Hematopoietic multipotent progenitor cell treated with erythropoietin and hydrocortisone succinate and interleukin-3 and kit ligand, for 8 days (in vitro differentiated cells): ENCODE measurements at places on chromosomes 16 and 17.

DNA sequence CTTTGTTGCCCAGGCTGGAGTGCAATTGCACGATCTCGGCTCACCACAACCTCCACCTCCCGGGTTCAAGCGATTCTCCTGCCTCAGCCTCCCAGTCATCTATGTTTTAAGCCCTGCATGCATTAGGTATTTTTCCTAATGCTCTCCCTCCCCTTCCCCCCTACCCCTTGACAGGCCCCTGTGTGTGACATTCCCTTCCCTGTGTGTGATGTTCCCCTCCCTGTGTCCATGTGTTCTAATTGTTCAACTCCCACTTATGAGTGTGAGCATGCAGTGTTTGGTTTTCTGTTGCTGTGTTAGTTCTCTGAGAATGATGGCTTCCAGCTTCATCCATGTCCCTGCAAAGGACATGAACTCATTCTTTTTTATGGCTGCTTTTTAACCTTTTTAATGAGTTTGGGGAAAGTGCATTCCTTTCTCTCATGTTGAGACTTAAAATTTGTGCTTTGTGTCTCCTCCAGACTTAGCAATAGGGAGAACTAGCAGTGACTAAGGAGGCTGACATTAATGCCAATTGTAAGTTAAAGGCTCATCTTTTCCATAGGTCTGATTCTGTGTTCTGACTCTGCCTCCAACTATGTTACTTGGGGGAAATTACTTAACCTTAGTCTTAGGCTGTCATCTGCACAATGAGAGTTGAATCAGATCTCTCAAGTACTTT, 17.7 kb upstream of the PHAF1 start:
- DNase-seq = no peak

GRCh38 chr17:57735230-57735629, 9.9 kb downstream of the CCDC182 start:
- no peak for DNase-seq

GRCh38 chr17:17763734-17764133, 73.1 kb downstream of the SREBF1 start:
- DNase-seq = no peak

DNA sequence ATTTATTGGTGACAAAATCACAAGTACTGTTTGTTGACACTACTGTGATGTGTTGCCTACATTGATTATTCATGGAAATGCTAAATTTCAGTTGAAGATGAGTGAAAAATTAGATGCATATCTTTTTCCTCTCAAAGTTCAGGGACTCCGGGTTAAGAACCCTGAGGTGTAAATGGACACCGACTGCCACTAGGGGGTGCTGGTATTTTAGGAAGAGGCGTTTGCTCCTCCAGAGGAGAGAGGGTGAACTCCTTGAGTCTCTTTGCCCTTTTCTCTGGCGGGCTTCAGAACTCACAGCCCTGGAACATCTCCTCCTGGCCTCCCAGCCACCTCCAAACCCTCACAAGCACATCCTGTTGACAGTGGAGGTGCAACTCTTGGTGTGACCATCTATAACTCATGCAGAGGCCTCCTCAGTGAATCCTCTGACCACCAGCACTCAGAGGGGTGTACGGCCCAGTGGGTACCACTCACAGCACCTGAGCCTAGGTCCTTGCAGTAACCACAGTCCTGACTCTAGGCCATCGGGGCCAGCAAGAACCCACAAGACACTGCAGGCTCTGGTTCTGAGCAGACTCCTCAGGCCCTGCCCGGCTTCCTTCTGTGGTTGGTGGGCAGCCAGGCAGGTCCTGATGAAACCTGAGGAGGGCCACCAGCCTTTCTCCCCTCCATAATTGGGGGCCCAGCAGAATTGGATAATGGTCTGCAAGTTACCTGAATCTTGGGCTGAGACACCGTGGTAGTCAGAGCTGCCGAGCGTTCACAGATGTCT, 26.2 kb upstream of the PIK3R5 start:
- peak; percentile 74 for DNase-seq

- DNase-seq = no peak
Measured at GRCh38 chr16:72932677-72933335, 115.1 kb downstream of the ZFHX3 start.

GRCh38 chr17:39000021-39000601, 32.9 kb upstream of the FBXO47 start:
- no peak for DNase-seq

DNA sequence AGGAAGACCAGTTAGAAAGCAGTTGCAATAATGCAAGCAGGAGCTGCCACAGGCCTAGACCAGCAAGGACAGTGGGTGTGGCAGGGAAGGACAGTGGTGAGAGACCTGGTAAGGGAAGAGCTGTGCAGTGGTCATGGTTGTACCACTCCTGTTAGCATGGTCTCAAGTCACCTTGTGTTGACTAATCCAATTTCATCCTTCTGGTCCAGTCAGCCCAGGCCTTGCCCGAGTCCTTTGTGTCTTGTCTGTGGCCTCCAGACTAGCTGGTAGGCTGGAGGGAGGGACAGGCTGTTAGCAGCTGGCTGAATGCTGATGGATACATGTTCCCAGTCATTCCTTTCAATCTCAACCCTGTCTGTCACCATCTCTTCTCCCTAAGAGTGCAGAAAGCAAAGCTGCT, 54.1 kb upstream of the BRD7 start:
- no peak for DNase-seq

- DNase-seq = no peak
Measured at GRCh38 chr16:56212144-56212543, 20.9 kb downstream of the GNAO1 start.

GRCh38 chr16:48352648-48353390, 32.4 kb downstream of the SIAH1 start:
- DNase-seq = no peak

DNA sequence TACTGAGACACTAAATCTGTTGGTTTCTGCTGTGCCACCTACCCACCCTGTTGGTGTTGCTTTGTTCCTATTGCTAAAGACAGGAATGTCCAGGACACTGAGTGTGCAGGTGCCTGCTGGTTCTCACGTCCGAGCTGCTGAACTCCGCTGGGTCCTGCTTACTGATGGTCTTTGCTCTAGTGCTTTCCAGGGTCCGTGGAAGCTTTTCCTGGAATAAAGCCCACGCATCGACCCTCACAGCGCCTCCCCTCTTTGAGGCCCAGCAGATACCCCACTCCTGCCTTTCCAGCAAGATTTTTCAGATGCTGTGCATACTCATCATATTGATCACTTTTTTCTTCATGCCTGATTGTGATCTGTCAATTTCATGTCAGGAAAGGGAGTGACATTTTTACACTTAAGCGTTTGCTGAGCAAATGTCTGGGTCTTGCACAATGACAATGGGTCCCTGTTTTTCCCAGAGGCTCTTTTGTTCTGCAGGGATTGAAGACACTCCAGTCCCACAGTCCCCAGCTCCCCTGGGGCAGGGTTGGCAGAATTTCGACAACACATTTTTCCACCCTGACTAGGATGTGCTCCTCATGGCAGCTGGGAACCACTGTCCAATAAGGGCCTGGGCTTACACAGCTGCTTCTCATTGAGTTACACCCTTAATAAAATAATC, 14.6 kb downstream of the STH start:
- no peak for DNase-seq

DNA sequence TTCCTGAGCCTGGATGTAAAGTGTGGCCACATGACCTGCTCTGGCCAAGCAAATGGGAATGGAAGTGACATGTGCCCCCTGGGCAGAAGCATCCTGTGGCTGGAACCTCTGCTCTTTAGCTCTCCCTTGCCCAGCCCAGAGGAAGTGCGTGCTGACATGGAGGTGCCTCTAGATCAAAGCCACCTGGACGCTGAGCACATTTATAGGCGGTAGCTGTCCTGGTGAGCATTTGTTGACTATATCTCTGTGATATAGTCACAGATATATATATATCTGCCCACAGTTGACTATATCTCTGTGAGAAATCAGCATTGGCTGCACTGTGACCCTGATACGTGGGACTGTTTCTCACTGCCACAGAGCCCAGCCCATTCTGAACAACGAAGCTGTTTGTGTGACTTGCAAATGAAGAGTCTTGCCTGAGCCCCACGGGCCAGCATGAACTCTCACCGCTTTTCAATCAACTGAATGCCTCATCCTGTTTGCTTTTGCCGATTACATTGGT, 118.8 kb downstream of the C16orf95 start:
- DNase-seq = no peak

DNA sequence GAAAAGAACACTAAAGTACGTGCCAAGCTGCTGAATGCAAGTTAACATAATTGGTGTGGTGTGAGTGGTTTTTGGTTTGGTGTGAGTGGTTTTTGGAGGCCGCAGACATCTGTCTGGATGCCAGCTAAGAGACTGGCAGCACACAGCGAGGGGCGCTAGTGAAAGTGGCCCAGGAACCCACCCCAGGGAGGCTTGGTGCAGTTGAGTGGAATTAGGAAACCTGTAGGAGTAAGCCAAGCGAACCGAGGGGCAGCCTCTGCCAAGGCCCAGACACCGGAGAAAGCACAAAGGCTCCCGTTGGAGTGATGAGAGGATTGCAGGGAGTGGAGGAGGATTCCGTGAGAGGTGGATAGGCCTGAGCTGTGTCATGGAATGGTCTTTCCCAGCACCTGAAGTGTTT, 24.6 kb upstream of the SLC5A11 start:
- DNase-seq = no peak

GRCh38 chr17:58694826-58695225, 2.4 kb downstream of the RAD51C start:
- no peak for DNase-seq

DNA sequence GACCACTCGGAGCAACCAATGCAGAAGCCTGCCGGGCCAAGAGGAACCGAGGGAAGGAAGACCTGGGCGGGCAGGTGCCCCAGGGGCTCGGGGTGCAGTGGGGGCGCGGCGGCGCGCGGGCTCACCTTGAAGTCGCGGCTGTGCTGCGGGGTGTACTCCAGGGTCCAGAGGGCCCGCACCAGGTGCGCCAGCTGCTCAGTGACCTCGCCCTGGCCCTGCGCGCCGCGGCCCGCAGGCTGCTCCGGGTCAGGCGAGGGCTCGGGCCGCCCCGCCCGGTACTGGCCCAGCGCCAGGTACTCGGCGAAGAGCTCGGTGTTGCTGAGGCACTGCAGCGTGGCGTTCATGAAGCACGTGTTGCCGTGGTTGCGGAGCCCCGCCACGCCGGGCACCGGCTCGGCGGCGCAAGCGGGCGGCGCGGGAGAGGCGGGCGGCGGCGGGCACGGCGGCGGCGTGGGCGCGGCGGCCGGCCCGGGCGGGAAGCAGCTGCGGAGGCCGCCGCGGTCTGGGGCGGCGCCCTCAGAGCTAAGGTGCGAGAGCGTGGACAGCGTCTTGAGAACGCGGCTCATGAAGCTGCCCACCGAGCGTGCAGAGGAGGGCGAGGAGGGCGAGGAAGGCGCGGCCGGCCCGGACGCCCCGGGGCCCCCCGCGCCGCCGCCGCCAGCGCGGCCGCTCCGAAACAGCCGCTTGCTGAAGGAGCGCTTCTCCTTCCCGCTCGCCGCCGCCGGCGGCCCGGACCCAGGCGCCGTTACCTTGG, 562 bp downstream of the USP31 start:
- DNase-seq = peak; percentile 70

DNA sequence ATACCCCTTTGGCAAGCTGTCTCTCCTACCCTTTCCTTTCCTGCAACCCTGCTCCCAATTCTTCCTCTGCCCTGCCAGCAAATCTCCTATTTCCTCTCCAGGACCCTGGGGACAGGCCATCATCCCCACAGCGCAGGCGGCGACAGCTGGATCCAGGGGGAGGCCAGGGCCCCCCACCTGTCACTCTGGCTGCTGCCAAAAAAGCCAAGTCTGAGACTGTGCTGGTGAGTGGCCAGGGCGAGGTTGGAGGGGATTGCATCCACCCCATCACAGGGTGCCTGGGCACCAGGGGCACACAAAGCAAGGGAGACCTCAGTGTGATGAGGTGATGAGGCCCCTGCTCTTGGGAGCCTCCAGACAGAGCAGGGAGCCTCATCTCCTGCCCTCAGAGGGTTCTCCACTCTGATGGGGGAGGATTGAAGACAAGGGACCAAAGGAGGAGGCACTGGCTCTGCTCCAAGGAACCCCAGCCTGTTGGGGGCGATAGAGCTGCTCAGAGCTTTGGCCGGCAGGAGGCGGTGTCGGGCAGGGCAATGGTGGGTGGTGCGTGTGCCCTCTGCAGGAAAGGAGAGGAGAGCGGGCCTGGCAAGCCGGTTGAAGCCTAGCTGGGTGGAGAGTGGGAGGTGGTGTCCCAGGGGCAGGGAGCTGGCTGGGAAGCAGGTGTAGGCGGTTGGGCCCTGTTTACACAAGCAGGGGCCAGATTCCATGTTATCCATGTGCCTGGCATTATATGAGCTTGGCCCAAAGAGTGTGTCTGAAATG, 15.6 kb upstream of the PDK2 start:
- DNase-seq = peak; percentile 53

DNA sequence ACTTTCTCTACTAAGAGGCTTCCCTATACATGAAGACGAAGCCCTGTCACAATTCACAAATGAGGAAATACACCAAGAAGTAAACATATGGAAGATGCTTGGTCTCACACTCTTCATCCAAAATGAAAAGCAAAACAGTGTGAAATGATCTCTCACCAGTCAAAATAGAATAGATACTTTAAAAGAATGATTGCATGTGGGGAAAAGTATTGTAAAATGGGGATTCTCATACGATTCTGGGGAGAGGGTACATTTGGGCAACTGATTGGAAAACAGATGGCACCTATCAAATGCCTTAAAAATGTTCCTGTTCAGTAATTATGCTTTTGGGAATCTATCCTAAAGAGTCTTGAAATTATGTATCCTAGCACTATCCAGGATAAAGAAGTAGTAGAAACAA, 78.1 kb downstream of the ASIC2 start:
- DNase-seq = no peak

DNA sequence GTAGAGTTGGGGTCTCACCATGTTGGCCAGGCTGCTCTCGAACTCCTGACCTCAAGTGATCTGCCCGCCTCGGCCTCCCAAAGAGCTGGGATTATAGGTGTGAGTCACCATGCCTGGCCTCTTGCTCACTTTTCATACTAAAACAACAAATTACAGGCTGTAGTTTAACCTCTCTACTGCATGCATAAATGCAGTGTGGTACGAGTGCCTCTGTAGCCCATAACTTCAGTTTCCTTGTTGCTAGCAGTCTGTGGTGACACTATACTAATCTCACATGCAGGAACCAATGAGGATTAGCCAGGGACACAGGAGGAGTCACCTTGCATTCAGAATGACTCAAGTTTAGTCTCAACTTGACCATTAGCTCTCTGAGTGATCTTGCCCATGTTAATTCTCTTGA, 20.1 kb downstream of the HMOX2 start:
- no peak for DNase-seq

DNA sequence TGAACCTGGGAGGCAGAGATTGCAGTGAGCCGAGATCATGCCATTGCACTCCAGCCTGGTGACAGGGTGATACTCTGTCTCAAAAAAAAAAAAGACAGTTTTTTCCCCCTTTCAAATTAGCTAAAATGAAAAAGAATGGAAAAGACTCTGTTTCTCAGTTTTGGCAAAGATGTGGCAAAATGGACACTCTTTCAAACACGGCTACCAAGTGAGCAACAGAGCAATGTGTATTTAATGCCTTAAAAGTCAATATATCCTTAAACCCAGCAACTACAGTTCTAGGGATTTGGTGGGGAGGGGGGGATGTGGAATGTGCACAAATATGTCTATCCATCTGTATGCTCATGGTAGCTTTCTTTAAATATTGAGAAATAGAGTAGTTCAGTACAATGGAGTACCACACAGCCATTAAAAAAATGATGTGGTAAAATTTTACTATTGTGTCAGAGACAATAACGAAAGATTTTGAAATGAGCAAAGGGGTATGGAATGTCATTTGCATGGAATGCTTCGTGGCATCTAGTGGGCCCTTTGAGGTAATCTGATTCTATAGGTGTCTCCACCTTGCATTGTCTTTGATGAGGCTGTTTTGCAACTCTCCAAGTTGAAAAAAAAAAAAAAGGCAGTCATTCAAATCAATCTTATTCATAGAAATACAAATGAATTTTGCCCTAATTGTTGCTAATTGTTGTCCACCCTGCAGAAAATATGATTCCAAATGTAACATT, 108.1 kb downstream of the AXIN2 start:
- DNase-seq = no peak

- no peak for DNase-seq
Measured at GRCh38 chr16:4911970-4912386, 25.0 kb downstream of the PPL start.
